Fibroblast of skin of left quadriceps (primary cell): ENCODE measurements at places on chromosomes 11 and 22.
A peak's percentile ranks its signal among the peaks of the same experiment; 100 is the strongest.

DNA sequence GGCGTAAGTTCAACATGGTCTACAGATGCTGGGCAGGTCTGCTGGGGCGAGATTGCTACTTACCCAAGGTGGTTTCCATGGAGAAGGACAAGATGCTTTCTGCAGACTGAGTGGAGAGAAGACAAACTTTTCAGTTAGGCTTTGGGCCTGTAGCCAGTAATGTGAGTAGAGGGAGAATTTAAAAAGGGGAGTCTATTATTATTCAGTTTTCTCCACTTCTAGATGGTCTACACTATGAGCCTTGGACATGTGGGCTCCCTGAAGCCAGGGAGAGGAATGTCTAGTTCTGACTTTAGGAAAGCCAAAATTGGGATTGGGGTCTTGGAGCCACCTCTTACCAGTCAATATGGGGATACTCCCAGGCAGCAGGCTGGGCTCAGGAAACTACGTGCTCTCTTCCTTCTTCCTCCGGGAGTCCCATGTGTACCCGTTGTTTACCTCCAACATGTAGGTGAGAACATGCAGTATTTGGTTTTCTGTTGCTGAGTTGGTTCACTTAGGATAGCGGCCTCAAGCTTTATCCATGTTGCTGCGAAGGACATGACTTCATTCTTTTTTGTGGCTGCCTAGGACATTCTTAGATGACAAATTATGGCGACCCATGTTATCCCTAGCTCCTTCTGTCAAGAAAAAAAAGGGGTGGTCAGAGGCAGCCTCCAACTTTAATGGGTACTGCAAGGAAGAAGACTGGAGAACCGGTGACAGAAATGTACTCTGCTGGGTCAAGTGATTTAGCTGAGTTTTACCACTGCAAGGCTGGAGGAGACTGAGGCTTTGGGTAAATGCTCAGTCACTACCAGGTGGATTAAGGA lies 14.7 kb upstream of the ZNF280A start:
- DNase-seq = no peak

DNA sequence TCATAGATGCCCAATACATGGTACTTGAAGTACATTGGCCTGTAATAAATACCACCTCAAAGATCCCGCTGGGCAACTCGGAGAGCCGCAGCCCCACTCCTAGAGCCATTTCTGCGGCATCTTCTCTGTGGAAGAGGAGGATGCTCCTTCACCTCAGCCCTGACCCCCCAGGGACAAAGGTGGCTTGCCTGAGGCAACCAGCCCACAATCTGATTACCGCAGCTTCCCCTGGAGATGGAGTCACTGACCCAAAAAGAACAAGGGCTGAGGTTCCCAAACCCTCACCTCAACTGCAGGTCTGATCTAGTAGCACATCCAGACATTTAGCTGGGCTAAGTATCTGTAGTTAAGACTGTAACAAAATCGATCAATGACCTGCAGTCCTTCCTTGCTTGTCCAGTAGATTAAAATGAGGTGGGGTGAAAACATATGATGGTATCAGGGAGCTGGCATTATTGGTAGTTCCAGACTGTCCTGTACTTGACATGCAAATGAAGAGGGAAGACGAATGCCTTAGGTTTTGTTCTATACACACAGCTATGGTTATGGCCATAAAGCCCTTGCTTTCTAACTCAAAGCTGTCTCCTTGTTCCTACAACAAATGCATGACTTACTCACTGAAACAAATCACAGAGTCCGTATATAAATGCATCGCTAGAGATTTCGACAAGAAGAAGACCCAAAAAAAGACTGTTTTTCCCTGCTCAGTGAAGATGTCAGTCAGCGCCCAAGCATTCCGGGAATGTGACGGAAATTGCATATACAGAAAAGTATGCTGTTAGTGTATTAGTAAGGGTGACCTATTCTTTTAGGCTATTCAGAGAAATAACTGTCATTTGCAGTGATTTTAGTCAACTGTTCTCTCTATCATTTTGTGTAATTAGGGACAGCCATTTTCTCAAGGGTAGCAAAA lies 33.7 kb downstream of the C11orf71 start:
- peak; percentile 87 for DNase-seq

- DNase-seq = no peak
Observed at GRCh38 chr11:77055101-77055561, 11.6 kb upstream of the CAPN5 start.

GRCh38 chr22:39545386-39546365 lies 13.1 kb upstream of the RPS19BP1 start:
- DNase-seq = no peak

- no peak for DNase-seq
Observed at GRCh38 chr11:104897891-104898684, at the start of gene CASP12. Gene CASP12, minus strand, starts transcription at chr11:104898460.

DNA sequence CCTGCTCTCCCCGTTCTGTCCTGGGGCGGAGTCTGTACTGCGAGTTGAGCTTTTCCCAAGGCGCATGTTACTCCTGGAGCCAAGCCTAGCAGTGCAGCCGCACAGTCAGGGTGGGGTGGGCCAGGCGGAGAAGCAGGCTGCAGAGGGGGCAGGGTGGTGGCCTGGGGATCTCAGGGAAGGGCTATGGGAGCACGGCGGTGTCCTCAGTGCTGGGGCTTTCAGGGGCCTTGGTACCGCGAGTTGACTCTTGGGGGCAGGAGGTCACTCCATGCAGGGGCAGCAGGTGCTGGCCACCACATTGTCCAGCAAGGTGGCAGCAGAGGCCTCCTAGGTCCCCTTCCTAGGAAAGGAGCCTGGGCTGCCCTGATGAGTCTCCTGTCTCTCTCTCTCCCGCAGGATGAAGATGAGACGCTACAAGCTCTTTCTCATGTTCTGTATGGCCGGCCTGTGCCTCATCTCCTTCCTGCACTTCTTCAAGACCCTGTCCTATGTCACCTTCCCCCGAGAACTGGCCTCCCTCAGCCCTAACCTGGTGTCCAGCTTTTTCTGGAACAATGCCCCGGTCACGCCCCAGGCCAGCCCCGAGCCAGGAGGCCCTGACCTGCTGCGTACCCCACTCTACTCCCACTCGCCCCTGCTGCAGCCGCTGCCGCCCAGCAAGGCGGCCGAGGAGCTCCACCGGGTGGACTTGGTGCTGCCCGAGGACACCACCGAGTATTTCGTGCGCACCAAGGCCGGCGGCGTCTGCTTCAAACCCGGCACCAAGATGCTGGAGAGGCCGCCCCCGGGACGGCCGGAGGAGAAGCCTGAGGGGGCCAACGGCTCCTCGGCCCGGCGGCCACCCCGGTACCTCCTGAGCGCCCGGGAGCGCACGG lies 14.9 kb upstream of the MIEF1 start:
- DNase-seq = no peak

- DNase-seq = no peak
Observed at GRCh38 chr11:131465746-131466145, 95.3 kb downstream of the NTM start.

DNA sequence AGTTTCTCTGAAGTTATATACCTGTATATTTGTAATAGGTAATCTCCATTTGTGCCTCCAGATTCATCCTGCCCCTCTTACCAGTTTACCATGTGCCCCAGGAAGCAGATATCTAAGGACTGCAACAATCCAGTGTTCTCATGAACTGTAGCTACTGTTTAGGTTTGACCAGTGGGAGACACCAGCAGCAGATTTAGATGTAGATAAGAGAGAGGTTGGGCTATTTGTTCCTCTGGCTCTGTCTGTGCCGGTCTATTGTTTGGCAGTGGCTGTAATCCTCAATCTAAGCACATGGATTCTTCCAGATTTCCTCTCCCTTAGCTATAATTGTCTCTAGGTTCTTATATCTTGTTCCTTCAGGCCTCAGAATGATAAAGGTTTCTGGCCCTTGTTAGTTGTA lies 88.4 kb downstream of the ANO3 start:
- no peak for DNase-seq

- peak; percentile 56 for DNase-seq
Observed at GRCh38 chr11:63738720-63739360, 29.7 kb downstream of the ZFTA start.

DNA sequence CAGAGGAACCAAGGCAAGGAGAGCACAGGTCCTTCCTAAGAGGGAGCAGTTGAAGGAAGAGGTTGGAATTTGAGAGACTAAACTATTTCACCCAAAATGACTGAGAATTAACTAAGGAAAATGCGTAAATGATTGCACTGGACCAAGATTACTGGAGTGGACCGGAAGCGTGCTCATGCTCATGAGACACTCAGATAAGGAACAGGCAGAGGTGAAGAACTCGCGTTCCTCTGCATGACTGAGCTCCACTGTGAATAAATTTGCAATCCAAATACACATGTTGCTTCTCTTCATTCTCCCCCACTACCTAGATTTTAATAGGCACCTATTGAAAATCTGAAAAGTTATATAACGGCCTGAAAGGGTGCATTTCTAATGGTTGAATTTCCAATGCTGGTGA lies 207.0 kb downstream of the KIRREL3 start:
- DNase-seq = no peak

GRCh38 chr22:48745842-48746788 lies 1081.6 kb downstream of the BRD1 start:
- no peak for DNase-seq

GRCh38 chr11:118153976-118154375 lies 1.4 kb upstream of the SCN4B start:
- no peak for DNase-seq

- no peak for DNase-seq
Observed at GRCh38 chr11:3970108-3970507, 114.6 kb downstream of the STIM1 start.

DNA sequence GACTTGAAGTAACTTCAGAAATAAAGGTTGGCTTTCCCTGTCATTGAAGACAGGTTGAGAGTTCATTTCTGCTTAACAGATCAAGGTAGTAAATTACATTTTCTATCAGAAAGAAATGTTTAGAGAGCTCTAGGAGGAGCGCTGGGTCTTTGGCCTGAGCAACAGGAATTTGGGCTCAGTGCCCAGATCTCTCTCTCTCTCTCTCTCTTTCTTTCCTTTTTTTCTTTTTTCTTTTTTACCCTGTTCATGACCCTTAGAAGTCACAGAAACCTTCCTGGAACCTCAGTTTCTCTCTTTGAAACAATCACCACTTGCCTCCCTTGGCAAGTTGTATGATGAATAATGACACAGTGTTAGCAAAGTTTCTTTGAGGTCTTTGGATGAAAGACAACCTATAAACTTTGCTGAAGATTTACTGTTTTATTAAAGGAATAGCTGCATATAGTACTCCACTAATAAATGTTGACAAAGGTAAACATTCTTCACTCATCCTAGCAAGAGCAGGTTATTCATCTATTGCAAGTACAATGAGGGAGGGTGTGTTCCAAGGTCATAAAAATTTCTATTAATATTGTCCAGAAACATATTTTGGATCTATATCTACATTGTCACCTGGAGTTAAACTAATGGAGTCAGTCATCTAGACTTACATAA lies 35.5 kb upstream of the RASSF10 start:
- no peak for DNase-seq

DNA sequence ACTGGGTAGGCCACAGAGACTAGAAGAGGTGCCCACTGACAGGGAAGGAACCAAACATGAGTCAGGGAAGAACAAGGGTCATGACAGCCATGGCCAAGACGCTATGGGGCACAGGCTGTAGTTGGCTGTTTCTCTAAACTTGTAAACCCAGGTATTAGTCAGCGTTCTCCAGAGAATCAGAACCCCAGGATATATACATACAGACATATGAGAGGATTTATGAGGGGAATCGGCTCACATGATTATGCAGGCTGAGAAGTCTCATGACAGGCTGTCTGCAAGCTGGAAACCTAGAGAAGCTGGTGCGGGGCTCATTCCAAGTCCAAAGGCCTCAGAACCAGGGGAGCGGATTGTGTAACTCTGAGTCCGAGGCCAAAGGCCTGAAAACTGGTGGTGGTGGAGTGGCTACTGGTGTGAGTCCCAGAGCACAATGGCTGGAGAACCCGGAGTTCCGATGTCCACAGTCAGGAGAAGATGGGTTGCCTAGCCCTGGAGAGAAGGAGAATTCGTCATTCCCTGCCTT lies 29.7 kb upstream of the CD81 start:
- DNase-seq = no peak

- DNase-seq = no peak
Observed at GRCh38 chr11:63914896-63915691, 1.9 kb downstream of the RCOR2 start.

DNA sequence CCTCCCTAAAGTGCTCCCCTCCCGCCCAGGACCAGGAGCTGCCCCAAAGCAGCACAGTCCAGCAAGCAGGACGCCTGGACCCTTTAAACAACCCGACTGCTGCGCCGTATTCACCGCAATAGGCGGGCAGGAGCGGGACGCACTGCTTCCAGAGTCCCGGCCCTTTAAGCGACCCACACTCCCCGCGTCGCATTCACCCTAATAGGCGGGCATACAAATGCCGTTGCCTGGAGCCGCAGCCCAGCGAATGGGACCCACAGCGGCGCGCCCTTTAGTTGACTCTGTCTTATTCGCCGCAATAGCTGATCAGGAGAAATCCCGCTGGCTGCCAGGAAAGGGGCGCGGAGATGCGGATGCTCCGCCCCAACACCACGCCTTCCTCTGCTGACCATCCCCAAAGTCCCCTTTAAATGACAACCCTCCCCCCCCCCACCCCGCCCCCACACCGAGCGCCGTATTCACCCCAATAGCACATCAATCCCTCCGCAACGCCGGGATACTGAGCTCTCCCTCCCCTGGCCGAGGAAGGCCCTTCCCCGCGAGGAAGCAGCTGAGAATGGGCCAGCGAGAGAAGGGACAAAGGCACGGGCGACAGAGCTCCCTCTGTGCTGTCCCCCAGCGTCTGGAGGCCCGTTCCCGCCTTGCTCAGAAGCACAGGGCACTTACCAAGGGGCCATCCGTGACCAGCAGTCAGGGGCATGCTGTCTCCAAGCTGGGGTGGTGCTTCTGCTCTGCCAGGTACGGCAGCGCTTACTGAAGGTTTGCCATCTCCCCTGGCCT lies 4.7 kb downstream of the OSBPL5 start:
- DNase-seq = peak; percentile 85

GRCh38 chr11:126115816-126116331 lies 53.2 kb upstream of the CDON start:
- DNase-seq = no peak

GRCh38 chr22:38276166-38276565 lies 3.4 kb upstream of the TMEM184B start:
- no peak for DNase-seq

GRCh38 chr11:9775398-9775779 lies 111.5 kb downstream of the SWAP70 start:
- DNase-seq = no peak

GRCh38 chr22:39148727-39149535 lies 3.5 kb downstream of the CBX7 start:
- DNase-seq = no peak

- DNase-seq = no peak
Observed at GRCh38 chr11:63564056-63564774, 1.0 kb upstream of the PLAAT2 start.

GRCh38 chr11:129508163-129508562 lies 132.5 kb downstream of the BARX2 start:
- no peak for DNase-seq

DNA sequence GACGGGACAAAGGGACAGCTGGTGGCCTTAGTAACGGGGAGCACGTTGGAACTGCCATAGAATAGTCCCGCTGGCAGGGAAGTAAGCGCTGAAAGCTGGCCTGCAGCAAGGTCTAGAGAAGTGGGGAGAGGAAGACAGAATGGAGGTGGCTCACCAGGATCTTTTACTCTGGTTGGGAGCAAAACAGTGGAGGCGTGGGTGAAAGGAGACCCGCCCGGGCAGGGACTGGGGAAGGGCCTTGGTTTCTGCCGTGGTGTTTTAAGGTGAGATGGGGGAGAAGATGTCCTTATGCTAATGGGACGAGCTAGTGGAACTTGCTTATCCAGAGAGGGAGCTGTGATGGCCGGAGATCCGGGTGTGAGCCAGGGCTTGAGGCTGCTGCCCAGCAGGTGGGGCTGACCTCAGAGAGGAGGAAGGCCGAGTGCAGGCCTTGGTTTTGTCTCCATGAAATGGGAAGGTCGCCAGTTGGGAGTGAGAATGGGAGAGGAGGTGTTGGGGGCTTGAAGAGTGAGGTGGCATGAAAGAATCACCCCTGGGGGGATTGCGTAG lies 56.4 kb upstream of the CTTN start:
- DNase-seq = no peak
